ENCODE measurements at places on chromosomes 2 and 18.

GRCh38 chr2:241456546-241456945, 51.8 kb downstream of the STK25 start:
- no peak for DNase-seq

GRCh38 chr2:231960810-231961348, 634 bp upstream of the DIS3L2 start:
- DNase-seq, result no peak

- DNase-seq, result no peak
Measured at GRCh38 chr2:215716956-215717355, 281.1 kb upstream of the FN1 start.

GRCh38 chr2:45706033-45706432, 54.6 kb downstream of the PRKCE start:
- DNase-seq, result no peak

- DNase-seq, result no peak
Measured at GRCh38 chr18:65423776-65424175, 327.0 kb upstream of the CDH7 start.

GRCh38 chr2:67066782-67067181, 330.4 kb upstream of the ETAA1 start:
- DNase-seq, result no peak

DNA sequence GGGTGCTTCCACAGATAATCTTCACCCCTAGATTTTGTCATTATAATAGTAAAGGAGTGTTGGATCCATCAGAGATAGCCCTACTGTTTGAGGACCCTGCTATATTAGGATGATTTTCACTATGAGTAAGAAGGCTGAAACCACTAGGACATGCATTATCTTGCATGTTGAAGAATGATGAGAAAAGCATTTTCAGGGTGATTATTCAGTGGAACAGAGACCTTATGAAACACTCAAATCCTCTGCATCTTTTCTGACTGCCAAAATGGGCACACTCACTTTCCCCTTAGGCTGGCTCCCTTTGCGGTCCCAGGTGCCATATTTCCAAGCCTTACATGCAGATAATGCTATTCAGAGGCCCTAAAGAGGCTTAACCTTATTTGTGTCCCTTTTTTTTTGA, 296.9 kb downstream of the RND3 start:
- DNase-seq, result no peak

- no peak for DNase-seq
Measured at GRCh38 chr2:122236152-122236874, 480.9 kb downstream of the TSN start.

GRCh38 chr18:63137999-63138435, 181.6 kb downstream of the BCL2 start:
- DNase-seq, result no peak

DNA sequence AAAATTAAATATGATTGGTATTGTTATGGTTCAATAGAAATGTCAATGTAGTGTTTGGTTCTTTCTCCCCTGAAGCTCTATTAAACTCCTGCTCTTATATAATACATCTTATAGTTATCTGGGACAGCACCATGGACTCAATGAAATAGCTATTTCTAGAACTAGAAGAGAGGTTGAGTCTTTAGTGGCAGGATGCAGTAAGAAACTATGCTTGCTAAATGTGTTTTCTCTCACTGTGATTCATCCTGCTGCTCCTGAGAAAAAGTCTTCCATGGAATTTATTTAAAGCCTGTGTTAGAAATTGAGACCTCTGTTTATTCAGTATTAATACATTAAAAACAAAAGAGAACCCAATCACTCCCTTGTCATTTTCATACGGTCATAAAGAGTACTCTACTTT, 61.5 kb downstream of the G6PC2 start:
- DNase-seq, result no peak

DNA sequence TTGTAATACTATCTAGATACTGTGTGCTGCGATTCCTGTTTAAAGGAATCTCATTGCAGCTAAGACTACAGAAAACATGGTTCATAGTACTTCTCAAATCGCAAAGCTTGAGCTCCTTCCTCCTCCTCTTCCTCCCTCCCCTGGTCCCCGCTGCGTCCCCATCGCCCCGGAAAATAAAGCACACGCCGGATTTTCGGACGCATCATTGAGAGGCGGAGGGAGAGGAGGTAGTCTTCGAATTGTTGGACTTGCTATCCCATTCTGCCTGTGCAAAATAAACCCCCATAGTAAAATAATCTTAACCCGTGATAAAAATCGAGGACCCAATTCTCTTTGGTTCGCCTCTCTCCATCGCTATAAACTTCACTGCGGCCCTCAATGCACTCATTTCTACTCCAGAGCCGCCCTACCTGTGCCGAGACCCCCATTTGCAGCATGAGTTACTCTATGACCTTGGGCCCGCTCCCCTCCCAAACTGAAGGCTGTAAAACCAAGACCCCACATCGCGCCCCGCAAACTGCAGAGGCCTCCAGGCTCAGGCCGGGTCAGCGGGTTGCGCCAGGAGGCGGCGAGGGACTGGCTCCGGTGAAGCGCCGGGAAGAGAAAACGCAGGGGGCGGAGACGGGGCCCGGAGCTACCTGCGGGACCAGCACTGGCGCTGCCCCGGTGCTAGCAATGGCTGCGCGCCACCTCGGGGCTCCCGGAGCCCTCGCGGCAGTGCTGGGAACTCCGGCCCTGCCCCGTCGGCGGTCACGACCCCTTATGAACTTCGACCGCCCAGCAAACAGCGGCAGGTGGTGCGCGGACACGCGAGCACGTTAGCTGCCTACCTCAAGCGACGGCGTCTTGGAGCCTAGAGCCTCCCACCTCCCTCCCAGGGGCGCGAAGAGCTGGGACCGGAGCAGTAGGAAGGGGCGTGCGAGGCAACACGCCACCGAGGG, 649 bp downstream of the ESCO1 start:
- no peak for DNase-seq

DNA sequence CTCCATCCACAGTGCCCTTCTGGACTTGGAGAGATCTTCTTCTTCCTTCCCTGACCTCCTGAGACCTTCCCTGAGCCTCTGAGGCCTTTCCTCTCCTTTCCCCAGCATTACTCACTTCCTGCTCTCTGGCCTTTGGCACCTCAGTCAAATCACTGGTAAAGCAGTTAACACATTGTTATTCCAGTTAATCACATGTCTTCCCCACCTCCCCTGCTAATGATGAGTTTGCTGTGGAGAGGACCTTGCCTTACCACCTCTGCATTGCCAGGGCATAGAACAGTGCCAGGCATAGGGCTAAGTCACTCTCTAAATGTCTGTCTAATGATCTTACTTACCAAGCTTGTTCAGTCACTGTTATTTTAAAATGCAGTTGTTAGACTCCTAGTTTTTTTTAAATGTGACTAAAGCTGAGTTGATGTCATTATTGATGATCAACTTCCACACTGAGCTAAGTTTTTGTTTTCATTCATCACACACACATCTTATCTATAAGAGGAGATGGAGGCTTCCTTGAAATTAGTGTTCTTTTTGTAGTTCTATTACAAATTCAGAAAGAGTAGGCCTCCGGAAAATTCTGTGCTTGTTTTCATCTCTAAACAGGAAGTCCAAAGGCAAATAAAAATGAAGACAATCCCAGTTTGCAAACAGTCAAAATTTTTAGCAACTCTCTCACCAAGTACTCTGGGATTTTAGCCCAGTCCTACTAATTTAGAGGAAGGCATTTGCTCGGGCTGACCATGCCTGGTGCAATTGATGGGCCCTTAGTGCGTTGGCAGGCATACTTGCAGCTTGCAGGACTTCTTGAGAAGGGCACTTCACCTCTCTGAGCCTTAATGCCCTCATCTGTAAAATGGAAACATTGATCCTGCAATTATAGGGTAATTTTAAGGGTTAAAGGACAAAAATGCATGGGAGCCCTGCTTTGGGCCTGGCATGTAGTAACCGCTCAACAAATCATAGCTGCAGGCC, 113.7 kb upstream of the SPRED2 start:
- DNase-seq, result no peak

- no peak for DNase-seq
Measured at GRCh38 chr2:71220743-71221142, 6.2 kb downstream of the PAIP2B start.

GRCh38 chr2:149994057-149994728, 406.6 kb upstream of the MMADHC start:
- no peak for DNase-seq

- DNase-seq, result no peak
Measured at GRCh38 chr2:231360401-231360800, 35.1 kb upstream of the B3GNT7 start.

- DNase-seq, result no peak
Measured at GRCh38 chr18:23875966-23876895, 138.3 kb upstream of the TTC39C start.

GRCh38 chr18:76456823-76457222, 38.2 kb downstream of the ZNF516 start:
- no peak for DNase-seq

GRCh38 chr18:49846361-49846662, 33.0 kb upstream of the ACAA2 start:
- DNase-seq, result no peak

GRCh38 chr18:74571895-74572680, 25.6 kb upstream of the ZNF407 start:
- no peak for DNase-seq

DNA sequence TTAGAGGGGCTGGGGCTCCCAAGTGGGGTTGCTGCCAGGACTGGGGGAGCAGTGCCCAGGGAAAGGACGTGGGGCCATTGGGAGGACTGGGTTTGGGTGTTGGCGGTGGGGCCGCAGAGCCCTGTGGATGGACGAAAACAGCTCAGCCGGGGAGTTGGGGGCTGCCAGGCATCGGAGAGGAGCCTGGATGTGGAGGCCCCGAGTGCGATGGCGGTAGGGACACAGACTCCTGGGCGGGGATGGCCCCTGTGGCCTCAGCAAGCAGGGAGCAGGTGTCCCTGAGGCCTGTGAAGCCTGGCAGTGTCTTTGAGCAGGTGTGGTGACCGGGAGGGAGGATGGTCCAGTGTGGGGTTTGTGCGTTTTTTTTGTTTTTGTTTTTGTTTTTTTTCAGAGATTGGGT, 13.3 kb downstream of the CTDP1 start:
- no peak for DNase-seq

- DNase-seq, result no peak
Measured at GRCh38 chr18:50320719-50321118, 33.2 kb upstream of the CXXC1 start.

DNA sequence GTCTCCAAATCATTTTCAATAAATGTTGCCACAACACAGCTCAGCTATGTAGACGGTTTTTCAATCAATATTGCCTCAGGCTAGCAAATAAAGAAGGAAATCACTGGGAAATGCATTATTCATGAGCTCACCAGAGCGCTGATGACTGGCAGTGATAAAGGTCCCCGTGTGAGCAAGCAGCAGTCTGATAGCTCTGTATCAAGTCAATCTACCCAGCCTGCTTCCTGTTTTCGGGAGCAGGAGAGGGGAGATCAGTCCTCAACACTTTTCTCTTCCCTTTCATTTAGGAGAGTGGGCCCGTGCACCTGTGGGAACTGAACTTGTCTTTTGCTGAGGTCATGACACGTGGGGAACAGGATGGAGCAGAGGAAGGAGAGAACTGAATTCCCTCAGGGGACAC, 253.9 kb upstream of the SIX2 start:
- no peak for DNase-seq
